IPS-NIHi11 (cell line): ENCODE measurements at places on chromosomes 6 and 20.

GRCh38 chr20:33082546-33082945 lies 3.1 kb downstream of the BPIFB4 start:
- DNase-seq, result no peak

DNA sequence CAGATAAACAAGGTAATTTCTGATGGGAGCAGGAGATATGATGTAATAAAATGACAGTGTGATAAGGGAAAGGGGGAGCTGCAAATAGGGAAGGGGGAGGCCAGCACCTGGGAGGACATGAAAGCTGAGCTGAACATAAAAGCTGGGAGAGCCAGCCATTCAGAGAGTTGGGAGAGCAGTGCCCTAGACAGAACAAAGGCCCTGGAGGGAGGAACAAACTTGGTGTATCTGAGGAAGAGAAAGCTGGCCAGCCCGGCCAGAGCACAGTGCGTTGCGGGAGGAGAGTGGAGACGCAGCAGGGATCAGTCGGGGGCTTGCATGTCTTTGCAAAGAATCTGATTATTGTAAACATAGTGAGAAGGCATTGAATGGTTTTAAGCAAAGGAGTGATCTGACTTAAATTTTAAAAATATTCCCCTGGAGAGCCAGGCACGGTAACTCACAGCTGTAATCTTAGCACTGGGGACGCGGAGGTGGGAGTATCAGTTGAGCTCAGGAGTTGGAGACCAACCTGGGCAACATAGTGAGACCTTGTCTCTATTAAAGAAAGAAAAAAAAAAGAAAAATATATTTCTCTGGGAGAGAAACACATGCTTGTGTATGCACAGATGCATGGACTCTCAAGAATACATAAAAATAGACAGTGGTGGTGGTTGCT lies 318.2 kb downstream of the ZFAND3 start:
- peak; percentile 67 for DNase-seq

GRCh38 chr6:96562886-96563285 lies at the start of gene FHL5:
FHL5 (plus strand) TSS chr6:96563128; CDS start chr6:96603614, 40,486 bp downstream.
- DNase-seq, result no peak

- DNase-seq, result no peak
Measured at GRCh38 chr6:112744827-112745226, 397.7 kb downstream of the RFPL4B start.

DNA sequence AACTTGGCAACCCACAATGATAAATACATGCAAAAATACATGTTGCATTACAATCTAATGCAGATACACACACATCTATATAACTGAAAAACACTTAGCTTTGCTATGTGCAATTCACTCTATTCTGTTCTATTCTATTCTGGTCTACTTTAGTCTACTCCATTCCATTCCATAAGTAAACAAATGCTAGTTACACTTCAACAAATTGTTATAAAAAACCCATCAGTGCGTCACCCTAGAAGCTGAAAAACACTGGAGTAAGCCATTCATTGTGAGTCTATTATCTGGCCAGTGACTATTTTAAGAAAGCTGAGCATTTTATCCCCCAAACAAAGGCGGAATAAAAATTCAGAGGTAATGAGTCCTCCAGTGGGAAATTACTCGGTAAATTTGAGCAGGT lies 315.7 kb upstream of the EPHA7 start:
- DNase-seq, result no peak

DNA sequence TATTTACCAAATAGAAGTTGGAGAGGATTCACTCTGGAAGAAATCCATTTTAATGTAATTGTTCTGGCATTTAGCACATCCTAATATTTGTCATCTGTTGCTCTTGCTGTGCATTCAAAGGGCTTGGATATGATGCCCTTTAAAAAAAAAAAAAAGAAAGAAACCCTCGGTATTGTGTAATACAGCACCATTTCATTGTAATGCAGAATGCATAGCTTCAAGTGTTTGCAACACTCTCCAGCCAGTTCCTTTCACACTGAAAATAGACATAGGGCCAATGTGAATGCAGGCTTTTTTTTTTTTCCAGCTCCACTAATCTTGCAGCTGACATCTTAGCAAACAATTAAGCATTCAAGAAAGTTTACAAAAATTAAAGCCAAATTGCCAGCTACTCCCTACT lies 197.4 kb upstream of the POU3F2 start:
- peak; percentile 34 for DNase-seq

DNA sequence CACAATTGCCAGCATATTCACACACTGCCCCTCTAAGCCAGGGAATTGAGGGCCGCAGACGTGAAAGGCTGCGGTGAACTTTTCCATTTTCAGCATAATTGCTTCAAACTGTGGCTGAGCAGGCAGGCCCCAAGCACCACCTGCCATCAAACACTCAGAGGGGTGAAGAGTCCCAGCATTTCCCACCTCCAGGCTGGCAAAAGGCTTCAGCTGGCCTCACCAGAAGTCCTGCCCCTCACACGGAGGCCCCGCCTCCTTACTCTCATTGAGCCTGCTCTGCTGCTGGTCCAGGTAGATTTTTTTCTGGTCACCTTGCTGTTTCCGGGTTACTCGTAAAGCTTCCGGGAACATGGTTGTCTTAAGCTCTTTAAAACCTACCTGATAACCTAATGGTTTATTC lies 52.0 kb upstream of the PRELID3B start:
- peak; percentile 49 for DNase-seq

DNA sequence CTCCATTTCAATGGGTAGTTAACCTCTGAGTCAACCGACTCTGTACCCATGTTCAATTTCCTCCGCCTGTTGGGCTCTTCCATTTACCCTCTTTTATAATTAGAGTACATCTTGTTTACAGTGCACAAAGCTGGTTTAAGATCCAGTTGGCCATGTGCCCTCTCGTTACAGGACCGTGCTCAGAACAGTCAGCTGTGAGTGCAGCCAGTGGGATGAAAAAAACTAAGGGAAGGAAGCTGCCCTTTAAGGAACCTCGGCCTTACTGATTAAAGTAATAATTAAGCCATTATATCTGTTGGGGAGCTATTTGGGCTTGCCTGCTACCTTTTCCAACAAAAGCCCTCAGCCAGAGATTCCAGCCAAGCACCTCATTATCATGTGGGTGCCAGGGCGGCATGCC lies 68.8 kb downstream of the TMEM170B start:
- no peak for DNase-seq

DNA sequence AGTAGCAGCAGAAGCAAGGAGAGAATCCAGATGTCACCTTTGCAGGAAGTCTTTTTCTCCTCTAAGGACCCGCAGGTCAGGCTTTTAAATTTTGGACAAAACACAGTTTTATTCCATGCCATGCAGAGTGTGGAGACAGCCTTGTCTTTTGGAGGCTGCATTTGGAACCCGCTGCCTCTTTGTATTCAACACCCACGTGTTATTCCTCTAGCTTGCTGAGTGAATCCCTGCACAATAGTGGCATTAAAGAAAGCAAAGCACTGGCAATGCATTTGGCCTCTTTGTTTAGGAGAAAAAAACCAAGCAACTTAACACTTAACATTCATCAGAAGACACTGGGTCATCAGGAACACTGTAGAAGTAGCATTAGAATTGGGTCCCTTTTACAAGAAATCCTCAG lies 43.5 kb downstream of the TFAP2B start:
- no peak for DNase-seq

DNA sequence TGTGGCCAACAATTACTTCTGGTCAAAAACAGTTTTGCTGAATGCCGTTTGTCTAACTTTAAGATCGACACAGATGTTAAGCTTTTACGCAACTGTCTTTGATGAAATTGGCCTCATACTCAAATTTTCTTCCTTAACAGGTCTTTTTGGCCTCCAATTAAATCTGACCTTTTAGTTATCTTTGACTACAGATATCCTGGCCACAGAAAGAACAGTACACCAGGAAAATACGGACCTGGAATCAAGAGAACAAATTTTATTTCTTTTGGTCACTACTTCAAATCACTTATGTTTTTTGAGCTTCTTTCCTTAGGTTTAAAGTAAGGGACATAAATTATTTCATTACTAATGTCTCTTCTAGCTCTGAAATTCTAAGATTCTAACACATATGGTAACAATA lies 49.8 kb downstream of the IBTK start:
- DNase-seq, result no peak

DNA sequence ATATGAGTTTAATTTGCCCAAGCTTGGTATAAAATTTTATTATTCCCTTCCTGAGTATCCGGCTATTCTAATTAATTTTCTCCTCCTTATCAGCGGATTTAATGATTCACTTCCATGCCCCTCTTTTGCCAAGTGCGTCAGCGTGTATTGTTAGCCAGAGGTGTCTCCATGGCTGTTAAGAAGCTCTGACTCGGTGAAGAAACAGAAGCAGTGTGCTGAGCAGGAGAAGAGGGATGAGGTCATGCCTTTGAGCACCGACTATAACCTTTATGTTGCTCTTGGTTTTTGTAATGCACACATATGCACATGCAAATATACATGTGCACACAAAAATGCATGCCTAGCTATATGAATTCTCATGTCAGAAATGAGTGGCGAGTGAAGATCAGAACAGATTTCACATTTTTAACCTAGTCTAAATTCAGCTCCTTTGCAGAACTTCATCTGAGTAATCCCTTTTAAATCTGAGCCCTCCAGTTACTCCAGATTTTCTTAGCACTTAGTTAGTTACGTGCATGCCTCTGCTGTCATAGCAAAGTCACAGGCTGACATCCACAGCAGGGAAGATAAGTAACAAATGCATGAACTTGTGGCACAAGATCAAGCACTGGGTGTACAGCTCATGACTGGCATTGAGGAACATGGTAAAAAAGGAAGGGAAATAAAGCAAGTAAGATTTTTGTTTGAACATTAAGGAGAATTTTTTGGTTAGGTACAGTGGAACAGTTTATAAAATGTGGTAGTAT lies 24.3 kb downstream of the HTR1E start:
- DNase-seq, result no peak

GRCh38 chr20:15061955-15062354 lies 724.5 kb upstream of the FLRT3 start:
- DNase-seq, result peak; percentile 60

DNA sequence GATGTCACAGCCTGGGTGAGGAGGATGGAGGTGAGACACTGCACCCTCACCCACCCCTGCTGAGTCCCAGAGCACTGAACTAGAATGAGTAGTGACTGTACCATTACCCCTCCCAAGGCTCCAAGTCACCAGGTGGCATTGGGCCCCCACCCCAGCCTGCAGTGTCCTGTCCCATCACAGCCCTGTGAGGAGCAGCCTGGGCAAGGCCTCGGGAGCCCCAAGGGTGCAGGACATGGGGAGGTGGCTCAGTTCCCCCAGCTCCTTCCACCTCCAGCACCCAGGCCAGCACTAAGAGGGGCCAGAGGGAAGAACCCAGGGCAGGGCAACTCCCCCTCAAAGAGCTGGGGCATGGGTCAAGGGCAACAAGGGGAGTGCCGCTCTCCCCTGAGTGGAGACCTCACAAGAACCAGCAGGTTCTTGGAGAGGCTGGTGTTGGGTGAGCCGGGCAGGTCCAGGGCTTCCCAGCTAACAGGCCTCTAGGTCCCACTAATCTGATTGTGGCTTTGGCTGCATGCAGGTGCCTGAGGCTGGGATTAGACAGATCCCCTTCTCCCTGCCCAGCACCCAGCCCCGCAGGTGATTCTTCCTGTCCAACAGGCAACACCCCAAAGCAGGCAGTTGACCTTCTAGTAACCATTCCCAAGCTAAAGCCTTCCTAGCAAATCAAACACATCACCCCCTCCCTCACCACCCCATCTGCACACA lies 2.6 kb downstream of the CST4 start:
- no peak for DNase-seq

DNA sequence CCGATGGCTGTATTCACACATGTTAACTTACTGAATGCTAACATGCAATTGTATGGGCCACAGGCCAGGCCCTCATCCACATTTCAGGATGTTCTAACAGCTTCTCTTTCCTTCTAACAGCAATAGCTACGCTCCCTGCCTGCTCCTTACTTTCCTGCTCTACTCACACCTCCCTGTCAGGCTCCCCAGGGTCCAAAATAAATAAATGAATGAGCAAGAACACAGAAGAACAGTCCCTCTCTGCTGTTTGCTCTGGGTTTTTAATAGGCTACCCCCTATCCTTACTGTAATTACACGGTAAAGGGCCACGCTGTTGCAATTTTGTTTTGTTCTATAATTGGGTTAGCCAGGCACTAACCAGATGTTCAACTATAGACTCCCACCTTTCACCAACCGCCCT lies 135.6 kb downstream of the GMDS start:
- DNase-seq, result no peak

DNA sequence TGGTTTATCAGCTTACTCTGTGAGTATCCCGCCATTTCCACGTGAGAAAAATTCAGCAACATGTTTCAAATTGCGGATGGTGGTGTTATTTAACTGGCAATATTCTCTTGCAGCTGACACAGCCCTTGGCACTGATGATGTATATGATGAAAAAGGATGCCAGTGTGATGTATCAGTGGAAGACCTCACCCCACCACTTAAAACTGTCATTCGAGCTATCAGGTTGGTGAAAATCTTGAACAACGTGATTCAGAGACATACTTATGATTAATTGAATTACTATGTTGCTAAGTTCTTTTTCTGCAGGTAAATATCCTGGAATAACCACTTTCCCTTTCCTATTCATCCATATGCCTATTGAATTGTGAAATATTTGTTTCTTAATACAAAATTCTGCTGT lies 55.7 kb downstream of the KHDC1L start:
- no peak for DNase-seq

- DNase-seq, result no peak
Measured at GRCh38 chr20:51153867-51154707, 131.2 kb upstream of the KCNG1 start.

DNA sequence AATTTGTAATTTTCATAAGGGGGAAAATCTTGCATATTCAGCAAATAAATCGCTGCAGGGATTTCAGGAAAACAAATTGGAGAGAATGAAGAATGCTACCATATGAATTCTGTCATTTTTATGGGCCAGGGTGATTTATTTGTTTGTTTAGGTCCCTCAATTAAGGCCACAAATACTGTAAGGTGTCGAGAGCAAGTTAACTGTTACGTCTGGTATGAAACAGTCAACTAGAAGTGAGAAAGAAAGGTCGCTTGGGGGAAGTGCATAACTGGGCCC lies 166.9 kb upstream of the TSHZ2 start:
- no peak for DNase-seq

DNA sequence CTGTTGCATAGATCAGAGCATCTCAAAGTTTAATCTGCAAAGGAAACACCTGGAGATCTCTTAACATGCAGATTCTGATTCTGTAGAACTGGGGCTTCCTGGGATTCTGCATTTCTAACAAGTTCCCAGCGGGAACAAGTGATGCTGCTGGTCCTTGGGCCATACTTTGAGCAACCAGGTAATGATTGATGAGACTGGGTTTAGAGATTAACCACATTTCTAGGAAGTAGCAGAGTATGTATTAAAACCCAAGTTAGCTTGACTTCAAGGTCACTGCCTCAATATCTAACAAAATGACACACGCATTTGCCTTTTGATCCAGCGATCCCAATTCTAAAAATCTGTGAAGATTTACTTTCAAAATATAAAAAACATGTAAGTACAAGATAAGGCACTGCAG lies 83.0 kb upstream of the DTNBP1 start:
- no peak for DNase-seq

GRCh38 chr6:56949925-56950495 lies 4.9 kb upstream of the BEND6 start:
- no peak for DNase-seq

- no peak for DNase-seq
Measured at GRCh38 chr20:13024596-13024995, 15.8 kb downstream of the SPTLC3 start.
